Jurkat, Clone E6-1 (cell line): ENCODE measurements at places on chromosomes 2 and 18.

- no peak for DNase-seq
Measured at GRCh38 chr2:191366199-191366598, 121.0 kb downstream of the MYO1B start.

DNA sequence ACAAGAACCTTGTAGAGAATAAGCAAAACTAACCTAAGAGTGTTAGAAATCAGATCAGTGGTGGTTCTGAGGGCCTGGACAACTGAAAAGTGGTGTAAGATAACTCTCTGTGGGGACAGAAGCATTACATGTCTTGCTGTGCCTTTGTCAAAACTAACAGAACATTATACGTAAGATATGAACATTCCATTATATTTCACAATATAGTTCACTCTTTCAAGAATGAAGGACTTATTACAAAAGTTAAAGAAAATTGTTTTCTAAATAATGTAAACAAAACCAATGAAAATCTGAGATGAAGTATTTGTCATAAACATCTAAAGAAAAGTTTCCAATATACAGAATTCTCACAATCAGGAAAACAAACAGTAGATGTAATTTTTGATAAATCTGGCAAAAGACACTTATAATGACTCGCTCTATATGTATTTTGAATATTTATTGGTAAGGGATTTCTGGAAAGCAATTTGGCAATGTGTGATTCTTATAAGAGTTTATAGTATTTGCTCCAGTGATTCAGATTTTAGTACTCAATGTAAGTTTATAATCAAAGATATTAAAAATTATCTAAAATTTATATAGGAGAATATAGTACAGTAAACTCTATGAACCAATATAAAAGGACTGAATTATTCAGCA lies 258.4 kb downstream of the CD226 start:
- no peak for DNase-seq

DNA sequence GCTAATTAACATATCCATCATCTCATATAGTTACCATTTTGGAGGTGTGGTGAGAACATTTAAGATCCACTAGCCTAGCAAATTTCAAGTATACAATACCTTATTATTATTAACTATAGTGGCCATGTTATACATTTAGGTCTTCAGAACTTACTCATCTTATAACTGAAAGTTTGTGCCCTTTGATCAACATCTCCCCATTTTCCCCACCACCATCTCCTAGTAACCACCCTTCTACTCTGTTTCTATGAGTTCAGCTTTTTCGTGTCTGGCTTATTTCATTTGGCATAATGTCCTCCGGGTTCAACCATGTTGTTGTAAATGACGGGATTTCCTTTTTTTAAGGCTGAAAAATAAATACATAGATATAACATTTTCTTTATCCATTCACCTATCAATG lies 15.9 kb downstream of the NEURL3 start:
- DNase-seq, result no peak

DNA sequence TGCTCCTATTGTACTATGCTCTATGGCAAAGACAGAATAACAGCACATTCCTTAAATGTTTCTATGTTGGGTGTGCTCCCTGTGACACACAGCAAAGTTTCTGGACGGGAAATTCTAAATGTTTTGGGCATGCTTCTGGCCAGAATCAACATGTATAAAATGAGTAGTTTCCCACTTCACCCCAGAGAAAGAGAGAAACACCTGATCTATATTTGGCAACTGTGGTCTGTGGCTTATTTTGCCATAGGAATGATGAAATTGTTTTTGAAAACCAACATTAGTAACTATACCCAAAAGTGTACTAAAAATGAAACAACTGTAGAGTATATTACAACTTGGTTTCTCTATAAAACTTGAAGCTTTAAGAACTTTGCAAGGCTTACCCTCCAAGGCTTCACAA lies 89.1 kb downstream of the RAD51AP2 start:
- no peak for DNase-seq

DNA sequence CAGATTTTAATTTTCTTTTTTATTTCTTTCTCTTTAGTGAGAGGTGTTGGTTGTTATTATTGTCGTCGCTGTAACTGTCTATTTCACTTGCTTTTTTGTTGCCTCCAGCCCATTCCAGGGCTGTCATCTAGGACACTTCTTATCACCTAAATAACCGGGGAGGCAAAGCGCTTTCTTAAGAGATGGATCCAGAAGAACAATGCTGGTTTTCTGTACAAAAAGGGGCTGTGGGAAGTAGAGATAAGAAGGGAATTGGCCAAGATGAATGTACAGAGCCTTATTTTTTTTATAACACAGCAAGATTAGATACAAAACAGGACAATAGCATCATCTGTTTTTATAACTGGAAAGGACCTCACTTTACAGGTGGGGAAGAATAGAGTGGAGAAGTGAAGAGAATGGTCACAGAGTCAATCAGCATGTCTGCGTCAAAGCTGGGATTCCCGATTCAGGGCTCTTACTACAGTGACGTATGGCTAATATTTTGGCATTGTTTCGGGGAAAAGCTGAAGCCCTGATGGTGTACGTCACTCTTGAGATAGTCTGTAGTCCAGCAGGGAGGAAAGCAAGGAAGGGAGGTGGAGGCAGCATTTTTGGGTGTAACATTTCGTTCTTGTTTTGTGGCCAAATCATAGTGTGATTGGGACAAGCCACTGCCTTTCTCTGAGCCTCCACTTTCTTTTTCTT lies 23.2 kb downstream of the IL1B start:
- no peak for DNase-seq

GRCh38 chr2:16142383-16143361 lies 202.3 kb downstream of the MYCN start:
- no peak for DNase-seq

GRCh38 chr18:57502624-57503023 lies 67.5 kb downstream of the ONECUT2 start:
- DNase-seq, result no peak

- DNase-seq, result no peak
Measured at GRCh38 chr2:112730216-112730615, 9.4 kb downstream of the NT5DC4 start.

DNA sequence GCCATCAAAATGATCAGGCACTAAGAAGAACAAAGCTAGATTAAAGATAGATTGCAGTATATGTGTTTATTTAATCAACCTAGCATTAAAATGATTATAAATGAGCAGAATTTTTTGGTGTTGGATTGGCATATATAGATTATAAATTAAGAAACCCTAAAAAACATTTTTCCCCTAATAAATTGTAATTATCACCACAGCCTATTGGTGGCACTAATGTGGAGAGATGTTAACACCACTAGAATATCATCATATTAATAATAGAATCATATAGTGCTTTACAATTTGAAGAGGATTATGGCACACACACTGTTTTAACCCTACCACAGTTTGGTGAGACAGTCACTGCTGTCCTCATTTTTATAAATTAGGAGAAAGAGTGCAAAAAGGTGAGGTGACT lies 112.4 kb upstream of the RND3 start:
- no peak for DNase-seq

DNA sequence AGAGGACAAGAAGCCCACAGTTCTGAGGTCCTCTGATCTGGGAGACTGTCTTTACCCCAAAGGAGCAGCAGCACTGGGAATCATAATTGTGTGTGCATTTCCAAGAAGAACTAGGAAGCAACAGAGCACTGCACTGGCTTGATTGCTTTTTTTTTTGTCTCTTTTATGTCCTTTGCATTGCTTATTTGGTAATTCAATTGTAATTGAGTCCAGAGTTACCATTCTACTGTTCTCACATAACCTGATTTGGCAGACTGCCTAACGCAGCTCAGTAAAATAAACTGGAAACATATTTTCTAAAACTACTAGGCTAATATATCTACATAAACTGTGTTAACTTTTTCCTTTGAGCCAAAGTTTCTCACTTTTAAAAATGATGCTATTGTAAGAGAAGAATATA lies 190.3 kb upstream of the SLC8A1 start:
- no peak for DNase-seq

- DNase-seq, result no peak
Measured at GRCh38 chr2:60522462-60522861, 31.0 kb downstream of the BCL11A start.

GRCh38 chr2:39647104-39647765 lies 18.5 kb upstream of the TMEM178A start:
- DNase-seq, result no peak

DNA sequence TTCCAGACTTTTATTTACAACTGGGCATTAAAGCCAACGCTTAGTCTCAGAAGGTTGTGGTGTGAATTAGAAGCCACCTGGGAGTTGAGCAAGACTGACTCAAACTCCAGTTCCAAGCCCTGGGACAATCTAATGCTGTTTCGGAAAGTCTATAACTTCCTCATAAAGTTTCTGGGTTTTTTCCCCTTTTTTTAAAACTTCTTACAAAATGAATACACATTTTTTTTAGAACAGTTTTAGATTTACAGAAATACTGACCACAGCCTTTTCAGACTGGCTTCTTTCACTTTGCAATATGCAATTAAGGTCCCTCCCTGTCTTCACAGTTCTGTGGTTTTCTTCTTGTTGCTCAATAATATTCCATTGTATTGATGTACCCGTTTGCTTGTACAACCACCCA lies 115.9 kb upstream of the TWIST2 start:
- no peak for DNase-seq

DNA sequence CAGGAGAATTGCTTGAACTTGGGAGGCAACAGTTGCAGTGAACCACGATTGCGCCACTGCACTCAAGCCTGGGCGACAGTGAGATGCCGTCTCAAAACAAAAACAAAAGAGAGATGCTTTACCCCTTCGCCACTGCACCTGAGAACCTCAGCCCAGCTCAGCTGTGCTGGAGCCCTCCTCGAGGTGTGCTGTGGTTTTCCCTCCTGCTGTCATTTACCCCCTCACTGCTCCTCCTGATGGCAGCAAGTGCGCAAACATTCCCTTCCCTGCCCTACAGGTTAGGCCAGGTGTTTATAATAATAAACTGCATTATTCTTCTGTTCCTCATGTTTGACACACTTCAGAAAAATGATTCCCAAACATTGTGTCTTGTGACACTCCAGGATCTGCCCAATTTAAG lies 8.4 kb downstream of the FBXO36 start:
- DNase-seq, result no peak

- DNase-seq, result no peak
Measured at GRCh38 chr2:229701062-229701461, 13.3 kb downstream of the DNER start.

GRCh38 chr2:217749008-217749407 lies 253.8 kb downstream of the TNS1 start:
- no peak for DNase-seq

DNA sequence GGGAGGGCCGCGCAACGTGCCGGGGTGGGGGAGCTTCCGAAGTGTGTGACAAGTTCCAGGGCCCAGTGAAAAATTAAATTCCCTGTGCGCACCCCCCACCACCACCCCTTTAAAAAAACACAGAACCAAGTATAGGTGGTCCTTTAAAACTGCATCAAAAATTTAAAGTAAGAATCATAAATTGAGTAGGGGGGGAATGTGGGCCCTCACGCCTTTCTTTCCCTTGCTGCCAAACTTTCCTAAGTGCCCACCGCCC lies 2.5 kb downstream of the BCL11A start:
- DNase-seq, result no peak

GRCh38 chr2:12302140-12302539 lies 414.6 kb upstream of the TRIB2 start:
- no peak for DNase-seq

- DNase-seq, result no peak
Measured at GRCh38 chr2:175585496-175585895, 404.0 kb upstream of the ATP5MC3 start.

GRCh38 chr2:149364839-149365238 lies 34.5 kb downstream of the LYPD6 start:
- DNase-seq, result no peak

DNA sequence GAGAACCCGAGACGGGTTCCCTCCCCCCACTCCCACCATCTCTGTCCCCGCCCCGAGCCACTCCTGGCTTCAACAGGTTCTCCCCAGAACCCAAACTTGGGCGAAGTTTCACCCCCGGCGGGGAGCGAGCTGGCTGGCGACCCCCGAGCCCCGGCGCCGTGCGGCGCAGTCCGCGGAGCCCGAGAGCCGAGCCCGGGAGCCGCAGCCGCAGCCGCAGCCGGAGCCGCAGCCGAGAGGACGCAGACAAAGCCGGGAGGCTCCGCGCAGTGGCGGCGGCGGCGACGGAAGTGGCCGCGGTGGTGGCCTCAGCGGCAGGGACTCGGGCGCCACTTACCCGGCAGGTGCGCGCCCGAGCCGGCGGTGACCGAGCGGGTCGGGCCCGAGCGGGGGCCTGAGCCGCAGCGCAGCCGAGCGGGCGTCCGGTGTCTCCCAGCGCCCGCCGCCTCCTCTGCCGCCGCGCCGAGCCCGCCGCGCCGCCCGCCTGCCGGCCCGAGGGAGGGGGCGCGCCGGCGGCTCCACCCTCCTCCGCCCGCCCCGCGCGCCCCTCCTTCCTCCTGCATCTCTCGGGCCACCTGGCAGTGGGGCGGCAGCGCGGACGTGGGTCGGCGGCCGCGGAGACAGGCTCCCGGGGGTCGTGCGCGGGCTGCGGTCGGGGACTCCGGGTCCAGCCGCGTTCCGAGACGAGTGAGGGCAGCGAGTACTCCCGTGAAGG lies at the start of gene ECEL1:
TSS of gene ECEL1 (minus strand) at position 450 of the 712 bp plus-strand sequence. CDS start 1,181 bp downstream, outside the sequence.
- no peak for DNase-seq

- no peak for DNase-seq
Measured at GRCh38 chr2:148530350-148530749, 114.2 kb upstream of the EPC2 start.

DNA sequence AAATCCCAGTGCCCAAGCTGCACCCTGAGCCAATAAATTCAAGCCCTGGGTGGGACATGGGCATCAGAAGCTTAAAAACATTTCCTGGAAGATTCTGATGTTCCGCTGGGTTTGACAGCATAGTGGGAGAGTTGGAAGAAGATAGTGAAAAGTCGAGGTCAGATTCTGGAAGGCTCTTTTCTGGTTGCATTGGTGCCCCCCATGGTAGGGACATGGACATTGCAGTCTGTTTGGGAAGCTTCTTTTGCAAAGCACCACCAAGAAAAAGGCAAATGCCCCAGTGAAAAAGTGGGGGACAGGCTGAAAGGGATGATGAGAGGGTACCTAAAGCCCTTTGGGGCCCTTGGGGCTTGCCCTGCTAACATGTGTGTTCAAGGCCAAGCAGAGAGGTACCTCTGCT lies 21.0 kb downstream of the MERTK start:
- no peak for DNase-seq

GRCh38 chr2:231065966-231066365 lies 9.3 kb downstream of the PSMD1 start:
- DNase-seq, result no peak

- no peak for DNase-seq
Measured at GRCh38 chr2:73077424-73077795, 5.9 kb upstream of the SFXN5 start.

- no peak for DNase-seq
Measured at GRCh38 chr2:216743781-216744180, 48.4 kb upstream of the IGFBP5 start.

DNA sequence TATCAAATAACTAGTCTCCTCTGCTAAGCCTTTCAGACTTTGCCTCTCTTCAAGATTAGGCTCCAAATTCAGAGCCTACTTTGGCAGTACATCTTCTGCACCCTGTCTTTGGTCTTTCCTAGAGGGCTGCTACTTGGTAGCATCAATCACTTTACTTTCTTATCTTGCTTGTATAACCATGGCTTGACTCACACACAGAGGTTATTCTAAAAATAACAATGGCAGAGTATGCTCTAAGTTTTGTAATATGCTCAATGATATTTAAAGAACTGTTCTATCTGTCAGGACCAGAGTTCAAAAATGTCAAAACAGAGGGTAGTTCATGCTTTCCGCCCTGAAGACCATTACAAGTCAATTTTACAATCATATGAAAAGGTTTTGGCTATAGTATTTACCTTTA lies 27.7 kb downstream of the THOC1 start:
- no peak for DNase-seq
